AG08395 (cell line): ENCODE measurements at places on chromosomes 2 and 18.

- DNase-seq: no peak
These were observed 193.0 kb upstream of the LHCGR start for GRCh38 chr2:48948400-48949125.

DNA sequence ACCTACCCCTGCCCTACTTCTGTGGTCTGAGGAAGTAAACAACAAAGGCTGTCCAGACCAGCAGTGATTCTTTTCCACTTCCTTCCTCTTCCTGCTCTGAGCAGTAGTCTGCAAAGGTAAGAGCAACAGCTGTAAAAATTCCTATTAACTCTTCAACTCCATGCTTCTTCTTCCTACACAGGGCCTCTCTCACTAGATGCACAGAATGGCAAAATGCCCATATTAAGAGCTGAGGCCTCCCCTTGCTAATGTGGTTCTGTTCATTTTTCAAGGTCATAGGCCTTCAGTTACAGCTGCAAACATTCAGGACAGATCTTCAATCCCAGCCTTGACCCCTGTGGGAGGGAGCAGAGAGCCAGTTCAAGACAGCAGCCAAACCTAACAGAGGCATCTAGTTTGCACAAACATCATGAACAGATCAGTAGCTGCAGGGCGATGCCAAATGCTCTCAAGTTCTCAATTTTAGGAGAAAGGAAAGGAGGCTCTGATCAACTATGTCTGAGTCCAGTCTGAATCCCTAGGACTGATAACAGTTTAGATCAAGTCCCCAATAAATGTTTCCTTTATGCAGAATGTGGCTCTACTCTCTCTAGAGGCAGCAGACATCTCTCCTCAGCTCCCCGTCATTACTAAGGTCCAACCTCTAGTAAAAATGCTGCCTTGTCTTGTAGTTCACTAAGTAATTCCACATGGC, 20.9 kb downstream of the SLC40A1 start:
- no peak for DNase-seq

DNA sequence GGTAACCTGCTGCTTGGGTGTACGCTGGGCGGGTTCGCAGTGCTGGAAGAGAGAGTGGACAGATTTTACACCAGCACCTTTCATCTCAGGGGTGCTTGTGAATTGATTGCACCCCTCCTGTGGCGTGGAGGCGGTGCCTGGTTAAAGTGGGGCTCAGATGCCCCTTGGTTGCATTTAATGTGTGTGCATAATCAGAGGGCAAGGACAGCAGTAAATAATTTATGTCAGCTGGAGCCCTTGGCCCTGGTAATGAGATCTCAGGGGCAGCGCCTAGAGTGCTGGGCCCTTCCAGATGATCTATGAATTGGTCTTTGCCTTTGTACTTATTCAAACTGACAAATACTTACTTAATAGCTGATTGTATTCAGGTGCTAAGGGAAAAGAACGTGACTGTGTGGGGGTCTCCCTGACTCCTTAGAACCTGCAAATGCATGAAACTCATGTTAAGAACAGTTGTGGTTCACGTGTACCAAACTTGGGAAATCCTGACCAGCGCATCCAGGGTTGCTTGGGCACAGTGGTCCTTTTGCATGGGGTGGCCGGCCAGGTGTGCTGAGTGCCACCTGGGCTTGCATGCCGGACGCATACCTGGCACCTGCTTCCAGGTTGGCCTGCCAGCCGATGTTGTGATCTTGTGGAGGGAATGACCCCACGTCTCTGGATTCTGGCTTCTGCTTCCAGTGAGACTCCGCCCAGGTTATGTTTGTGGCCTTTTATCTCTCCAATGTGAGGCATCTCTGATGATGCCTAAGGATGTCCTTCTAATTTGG, 118.5 kb downstream of the AGAP1 start:
- no peak for DNase-seq

DNA sequence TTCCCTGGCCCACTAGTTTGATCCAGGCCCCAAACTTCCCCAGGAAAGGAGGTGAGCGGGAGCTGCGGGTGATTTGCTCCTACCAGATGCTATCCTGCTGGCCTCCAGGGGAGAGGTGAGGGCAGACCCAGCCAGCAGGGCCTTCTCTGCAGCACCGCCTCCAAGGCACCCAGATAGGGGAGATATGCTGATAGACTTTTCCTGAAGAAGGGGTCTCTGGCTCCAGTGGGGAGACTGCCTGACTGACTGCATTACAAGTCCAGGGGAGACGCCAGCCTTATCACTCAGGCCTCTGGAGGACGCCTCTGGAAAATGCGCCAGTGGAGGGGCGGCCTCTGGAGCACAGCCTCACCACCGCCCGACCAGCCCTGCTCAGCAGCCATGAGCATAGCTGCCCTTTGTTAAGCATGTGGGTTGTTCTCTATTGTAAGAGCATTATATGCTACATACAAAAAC, 60.6 kb upstream of the SMAD7 start:
- DNase-seq: no peak

GRCh38 chr2:120734930-120735651, 577 bp upstream of the GLI2 start:
- DNase-seq: no peak

GRCh38 chr18:46042571-46043123, 29.4 kb downstream of the PSTPIP2 start:
- peak; percentile 64 for DNase-seq

DNA sequence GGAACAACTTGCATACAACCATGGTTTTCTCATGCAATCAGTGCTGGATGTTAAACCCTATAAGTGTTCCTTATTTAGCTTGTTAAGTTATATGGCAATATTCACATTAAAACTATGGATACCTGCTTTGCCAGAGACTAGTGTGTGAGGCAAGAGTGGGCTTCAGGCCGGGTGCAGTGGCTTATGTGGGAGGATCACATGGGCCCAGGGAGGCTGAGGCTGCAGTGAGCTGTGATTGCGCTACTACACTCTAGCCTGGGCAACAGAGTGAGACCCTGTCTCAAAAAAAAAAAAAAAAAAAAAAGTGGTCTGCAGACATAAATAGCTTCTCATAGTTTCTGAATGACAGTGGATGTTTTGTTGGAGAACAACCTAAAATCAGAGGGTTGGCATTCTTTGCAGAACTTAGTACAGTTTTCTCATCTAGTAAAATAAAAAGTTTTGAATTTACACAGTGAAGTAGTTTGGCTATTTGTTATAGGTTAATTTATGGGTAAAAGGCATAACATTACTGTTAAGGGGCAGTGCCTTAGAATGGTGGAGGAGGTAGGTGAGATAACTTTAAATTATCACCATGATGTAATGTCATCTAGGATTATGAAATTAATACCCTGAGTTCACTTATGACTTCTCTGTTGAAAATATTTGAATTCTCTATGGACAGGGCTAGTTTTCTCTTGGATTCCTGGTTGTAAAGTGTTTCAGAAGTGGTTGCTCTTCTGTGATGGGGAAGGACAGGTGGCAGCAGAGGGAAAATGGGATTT, 5.3 kb downstream of the CERS6 start:
- no peak for DNase-seq
